ENCODE measurements at places on chromosomes 1 and 21. TPM values are rescaled to one million over a fixed set of nuclear protein-coding genes. Genes with fewer than 3 reads are reported as not detected.

The RTCA gene
- 41.4 TPM for total RNA-seq

The VANGL2 gene
- 3.9 TPM for total RNA-seq

DNA sequence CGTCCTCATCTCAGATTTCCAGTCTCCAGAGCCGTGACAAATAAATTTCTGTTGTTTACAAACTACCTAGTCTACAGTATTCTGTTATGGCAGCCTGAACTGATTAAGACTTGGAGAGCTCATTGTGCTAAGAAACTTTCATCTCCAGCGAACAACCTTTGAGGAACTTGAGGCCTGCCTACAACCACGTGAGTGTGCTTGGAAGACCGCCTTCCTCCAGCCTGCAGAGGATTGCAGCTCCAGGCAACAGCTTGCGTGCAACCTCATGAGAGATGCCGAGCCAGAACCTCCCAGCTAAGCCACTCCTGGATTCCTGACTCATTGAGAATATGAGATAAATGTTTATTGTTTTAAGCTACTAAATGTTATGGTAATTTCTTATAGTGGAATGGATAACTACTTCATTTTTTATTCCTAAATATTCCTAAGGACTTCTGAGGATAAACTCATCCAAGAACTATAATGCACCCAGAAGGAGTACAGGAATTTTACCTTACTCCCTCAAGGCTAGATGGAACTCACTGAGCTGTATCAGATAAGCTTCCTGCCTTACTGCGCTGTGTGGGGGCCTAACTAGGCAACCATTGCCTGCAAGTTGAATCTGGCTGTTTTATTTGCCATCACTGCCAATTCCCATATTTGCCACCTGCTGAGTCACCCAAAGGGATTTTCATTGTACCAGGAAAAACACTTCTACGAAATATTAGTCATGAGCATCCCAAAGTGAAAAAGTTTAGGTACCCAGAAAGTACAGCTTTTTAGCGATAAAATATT is 17.6 kb downstream of the FAM177B start:
- H3K4me3 ChIP-seq: no peak overlapping the region
- H3K27me3 ChIP-seq: no peaks in the 10 kb centered on the region
- no peaks in the 10 kb centered on the region for H3K4me1 ChIP-seq
- DNase-seq: no peak
- H3K27ac ChIP-seq: no peak overlapping the region
- no peaks in the 10 kb centered on the region for H3K36me3 ChIP-seq

GRCh38 chr1:113088972-113089371 is 16.0 kb downstream of the LRIG2 start:
- no peaks in the 10 kb centered on the region for H3K4me1 ChIP-seq
- H3K4me3 ChIP-seq: no peak overlapping the region
- no peak for DNase-seq
- H3K36me3 ChIP-seq: no peaks in the 10 kb centered on the region

DNA sequence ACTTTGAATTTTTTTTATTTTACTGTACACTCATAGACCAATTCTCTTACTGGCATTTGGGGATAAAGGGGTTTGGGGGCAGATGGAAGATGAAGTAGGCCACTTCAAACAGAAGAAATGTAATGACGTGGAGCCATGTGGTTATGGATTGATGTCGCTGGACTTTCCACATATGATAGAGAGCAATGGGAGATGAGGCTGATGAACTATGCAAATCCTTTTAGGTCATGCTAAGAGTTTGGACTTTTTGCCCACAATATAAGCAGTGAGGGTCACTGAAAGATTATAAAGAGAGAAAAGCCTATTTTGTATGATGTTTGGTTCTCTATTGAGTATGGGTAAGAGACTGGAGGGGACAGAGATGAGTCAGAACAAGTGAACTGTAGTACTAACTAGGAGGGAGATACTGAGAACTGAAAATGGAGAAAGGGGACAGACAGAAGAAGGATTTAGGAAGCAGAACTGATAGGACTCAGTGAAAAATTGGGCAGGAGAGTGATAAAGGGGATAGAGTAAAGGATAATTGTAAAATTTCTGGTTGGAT is 9.2 kb downstream of the C1orf21 start:
- no peak overlapping the region for H3K4me3 ChIP-seq
- no peak for DNase-seq
- H3K27me3 ChIP-seq: no peaks in the 10 kb centered on the region
- H3K4me1 ChIP-seq: peaks cover 4% of the 10 kb centered on the region

DNA sequence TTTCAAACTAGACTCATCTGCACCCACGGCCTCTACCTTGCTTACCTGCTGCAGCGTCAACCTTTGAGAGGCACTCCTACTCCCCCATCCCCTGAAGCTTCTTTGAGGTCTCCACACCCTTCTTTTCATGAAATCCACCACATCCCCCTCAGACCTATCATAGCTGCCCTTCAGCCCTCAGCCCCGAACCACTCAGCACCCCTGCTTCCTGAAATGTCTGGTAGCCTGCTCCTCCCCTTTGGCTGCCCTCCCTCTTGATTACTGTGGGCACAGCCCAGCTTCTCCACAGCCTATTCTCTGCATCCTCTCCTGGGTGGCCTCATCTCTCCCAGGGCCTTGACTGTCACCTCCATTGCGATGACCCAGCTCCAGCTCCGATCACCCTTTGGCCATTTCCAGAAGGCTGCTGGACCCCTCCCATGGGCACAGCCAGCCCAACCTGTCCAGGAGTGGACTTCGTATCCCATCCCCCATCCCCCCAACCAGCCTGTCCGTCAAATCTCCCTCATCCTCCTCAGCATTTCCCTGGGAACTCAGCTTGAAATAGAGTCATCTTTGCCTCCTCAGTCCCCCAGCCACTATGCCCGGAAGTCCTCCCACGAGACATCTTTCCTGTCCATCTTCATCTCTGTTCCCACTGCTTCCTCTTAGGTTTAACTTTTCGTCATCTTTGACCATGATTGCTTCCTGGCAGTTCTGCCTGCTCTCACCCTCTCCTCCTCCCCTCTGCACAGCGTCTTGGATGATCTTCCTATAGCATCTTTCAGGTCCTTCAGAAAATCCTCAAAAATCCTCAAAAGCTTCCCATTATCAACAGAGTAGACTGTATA is 6.1 kb upstream of the ADORA1 start:
- no peak overlapping the region for H3K4me3 ChIP-seq
- no peaks in the 10 kb centered on the region for H3K27me3 ChIP-seq
- no peaks in the 10 kb centered on the region for H3K36me3 ChIP-seq
- no peaks in the 10 kb centered on the region for H3K4me1 ChIP-seq
- DNase-seq: no peak

GRCh38 chr1:211280910-211281309 is 21.7 kb downstream of the RCOR3 start:
- H3K4me3 ChIP-seq: no peak overlapping the region
- peaks cover 3% of the 10 kb centered on the region for H3K36me3 ChIP-seq
- no peak overlapping the region for H3K27ac ChIP-seq
- no peaks in the 10 kb centered on the region for H3K27me3 ChIP-seq
- H3K4me1 ChIP-seq: no peaks in the 10 kb centered on the region

DNA sequence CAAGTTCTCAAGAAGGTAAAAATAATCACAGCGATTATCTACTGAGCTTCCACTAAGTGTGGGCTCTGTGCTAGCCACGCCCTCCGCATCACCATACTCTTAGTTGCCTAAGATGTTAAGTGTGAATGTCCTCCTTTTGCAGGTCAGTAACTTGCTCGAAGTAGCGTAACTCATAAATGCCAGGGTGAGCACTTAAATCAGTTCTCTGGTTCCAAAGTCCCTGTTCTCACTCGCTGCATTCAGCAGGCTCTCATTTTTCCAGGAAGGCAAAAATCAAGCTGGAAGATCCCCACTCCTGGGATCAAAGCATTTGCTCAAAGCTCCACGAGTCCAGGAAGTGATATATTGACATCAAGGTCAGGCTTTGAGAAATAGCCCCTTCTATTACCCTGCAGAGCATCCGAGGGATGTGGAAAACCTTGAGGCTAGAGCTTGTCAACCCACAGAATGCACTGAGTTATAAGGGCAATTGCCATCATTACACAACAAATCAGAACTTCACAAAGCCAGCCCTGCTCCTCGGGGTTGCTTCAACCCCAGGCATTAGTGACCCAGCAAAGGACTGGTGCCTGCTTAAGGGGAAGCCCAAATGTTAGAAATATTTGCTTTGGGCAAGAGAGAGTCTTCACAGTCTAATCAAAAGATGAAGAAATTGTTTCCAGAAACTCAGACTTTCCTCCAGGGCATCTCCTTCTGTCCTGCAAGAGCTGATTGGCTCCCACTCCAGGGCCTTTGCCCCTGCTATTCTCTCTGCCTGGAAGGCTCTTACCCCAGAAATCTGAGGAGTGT is 19.5 kb downstream of the SLC30A1 start:
- H3K27me3 ChIP-seq: no peaks in the 10 kb centered on the region
- H3K36me3 ChIP-seq: no peaks in the 10 kb centered on the region
- no peak overlapping the region for H3K4me3 ChIP-seq
- no peaks in the 10 kb centered on the region for H3K4me1 ChIP-seq

DNA sequence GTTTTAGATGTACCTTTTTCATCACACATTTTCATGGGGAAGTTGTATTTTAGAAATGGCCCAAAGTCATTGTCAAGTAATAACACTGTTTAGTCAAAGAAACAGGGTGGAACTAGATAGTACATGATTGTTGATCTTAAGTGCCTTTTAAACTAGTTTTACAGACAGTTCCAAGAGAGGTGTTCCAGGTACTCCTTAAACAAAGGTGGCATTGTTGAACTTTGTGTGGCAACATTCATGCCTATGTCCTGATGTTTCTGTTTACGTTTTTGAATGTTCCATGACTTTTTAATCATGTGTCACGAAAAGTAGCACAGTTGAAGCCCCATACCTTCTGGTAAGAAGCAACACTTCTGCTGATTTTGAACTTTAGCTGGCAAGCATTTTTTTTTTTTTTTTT is 9.1 kb upstream of the SH3D21 start:
- H3K36me3 ChIP-seq: peaks cover 11% of the 10 kb centered on the region
- no peaks in the 10 kb centered on the region for H3K4me1 ChIP-seq
- H3K27me3 ChIP-seq: no peaks in the 10 kb centered on the region
- H3K4me3 ChIP-seq: no peak overlapping the region
- H3K27ac ChIP-seq: peak overlapping the region; percentile 66

DNA sequence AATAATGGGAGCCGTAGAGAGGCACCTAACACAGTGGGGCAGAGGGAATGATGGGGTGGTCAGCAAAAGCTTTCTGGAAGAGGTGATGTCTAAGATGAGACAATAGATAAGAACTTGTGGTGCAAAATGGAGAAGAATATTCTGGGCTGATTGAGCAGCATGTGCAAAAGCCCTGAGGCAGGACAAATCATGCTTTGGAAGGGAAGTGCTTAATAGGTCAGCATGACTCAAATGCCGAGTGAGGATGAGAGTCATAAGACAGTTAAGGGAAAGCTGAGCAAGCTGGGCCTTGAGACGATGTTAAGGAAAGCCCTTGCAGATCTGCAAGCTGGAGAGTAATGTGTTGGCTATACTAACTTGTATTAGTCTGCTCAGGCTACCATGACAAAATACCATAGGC is 37.3 kb upstream of the ASB17 start:
- no peak for DNase-seq
- no peaks in the 10 kb centered on the region for H3K4me1 ChIP-seq
- no peak overlapping the region for H3K4me3 ChIP-seq
- H3K27ac ChIP-seq: no peak overlapping the region
- no peaks in the 10 kb centered on the region for H3K36me3 ChIP-seq

DNA sequence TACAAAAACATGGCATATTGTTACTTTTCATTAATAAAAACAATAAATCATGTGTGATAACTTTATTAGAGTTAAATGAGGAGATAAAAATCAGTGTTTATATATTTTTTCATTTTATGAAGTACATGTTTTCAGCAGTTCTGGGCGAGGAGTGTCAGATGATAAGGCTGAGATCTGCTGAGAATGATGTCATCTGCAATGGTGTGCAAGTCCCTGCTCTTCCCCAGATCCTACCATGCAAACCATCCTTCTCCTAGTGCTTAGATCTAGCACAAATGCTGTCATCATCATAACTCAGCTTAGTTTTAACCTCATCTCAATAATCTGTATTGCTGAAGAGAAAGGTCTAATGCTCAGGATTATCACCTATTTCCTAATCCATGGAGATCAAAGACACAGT is 214.4 kb upstream of the DAB1 start:
- H3K4me1 ChIP-seq: no peaks in the 10 kb centered on the region
- no peaks in the 10 kb centered on the region for H3K36me3 ChIP-seq
- H3K27ac ChIP-seq: no peak overlapping the region
- no peaks in the 10 kb centered on the region for H3K27me3 ChIP-seq
- no peak overlapping the region for H3K4me3 ChIP-seq
- DNase-seq: no peak

DNA sequence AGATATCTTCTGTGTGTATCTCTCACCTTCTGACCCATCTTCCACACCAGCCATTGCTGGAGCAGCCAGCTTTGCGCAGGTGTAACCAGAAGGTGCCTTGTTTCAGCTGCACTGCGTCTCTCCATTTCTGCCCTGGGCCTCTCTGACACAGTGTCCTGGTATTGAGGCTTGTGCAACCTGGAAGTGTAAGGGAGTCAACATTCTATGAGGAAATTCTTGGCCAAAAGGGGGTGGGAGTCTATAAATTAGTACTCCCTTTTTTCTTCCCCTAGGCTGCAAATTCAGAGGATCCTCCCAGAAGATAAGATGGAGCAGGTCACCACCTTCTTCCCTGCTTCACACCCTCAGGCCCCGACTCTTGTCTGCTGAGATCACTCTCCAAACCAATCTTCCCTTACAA is 109.1 kb downstream of the MRPS6 start:
- no peaks in the 10 kb centered on the region for H3K27me3 ChIP-seq
- H3K36me3 ChIP-seq: no peaks in the 10 kb centered on the region
- H3K27ac ChIP-seq: no peak overlapping the region
- H3K4me3 ChIP-seq: no peak overlapping the region
- no peak for DNase-seq

DNA sequence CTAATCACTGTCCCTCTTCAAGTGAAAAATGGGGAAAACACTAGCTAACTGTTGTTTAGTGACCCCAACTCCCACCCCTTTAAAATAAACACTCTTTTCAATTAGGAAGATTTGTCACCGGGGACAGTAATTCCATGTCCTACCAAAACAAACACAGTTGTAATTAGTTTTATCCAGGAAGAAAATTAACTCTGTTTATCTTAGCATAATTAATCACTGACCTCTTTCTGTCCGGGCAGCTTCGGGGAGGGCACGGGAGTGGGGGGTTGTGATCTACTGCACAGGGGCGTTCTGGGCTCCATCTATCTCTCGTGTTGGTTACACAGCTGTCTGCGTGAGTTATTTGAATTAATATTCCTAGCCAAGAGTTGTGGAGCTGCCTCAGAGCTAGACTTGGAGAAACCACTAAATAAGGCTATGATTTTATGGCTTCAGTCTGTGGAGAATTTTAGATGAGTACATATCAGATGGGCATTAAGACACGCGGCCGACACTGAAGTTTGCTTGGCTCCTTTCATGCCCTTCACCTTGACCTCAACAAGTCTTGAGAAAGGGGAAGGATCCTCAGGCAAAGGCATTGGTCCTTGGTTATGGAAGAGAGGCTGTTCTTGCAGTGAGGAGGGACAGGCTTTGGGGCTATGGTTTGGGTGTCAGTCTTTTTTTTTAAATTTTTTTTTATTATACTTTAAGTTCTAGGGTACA is 102.0 kb upstream of the TRABD2B start:
- no peak overlapping the region for H3K4me3 ChIP-seq
- no peaks in the 10 kb centered on the region for H3K36me3 ChIP-seq
- DNase-seq: no peak
- H3K4me1 ChIP-seq: no peaks in the 10 kb centered on the region
- no peaks in the 10 kb centered on the region for H3K27me3 ChIP-seq
- no peak overlapping the region for H3K27ac ChIP-seq

- no peak for DNase-seq
- H3K27ac ChIP-seq: peak overlapping the region; percentile 50
- no peaks in the 10 kb centered on the region for H3K4me1 ChIP-seq
- no peaks in the 10 kb centered on the region for H3K27me3 ChIP-seq
- no peaks in the 10 kb centered on the region for H3K36me3 ChIP-seq
- no peak overlapping the region for H3K4me3 ChIP-seq
These were observed 9.2 kb upstream of the SLAMF8 start for GRCh38 chr1:159817276-159818041.

All from colonic mucosa (tissue), 4 donors.